ENCODE measurements at places on chromosomes 3 and 15.

DNA sequence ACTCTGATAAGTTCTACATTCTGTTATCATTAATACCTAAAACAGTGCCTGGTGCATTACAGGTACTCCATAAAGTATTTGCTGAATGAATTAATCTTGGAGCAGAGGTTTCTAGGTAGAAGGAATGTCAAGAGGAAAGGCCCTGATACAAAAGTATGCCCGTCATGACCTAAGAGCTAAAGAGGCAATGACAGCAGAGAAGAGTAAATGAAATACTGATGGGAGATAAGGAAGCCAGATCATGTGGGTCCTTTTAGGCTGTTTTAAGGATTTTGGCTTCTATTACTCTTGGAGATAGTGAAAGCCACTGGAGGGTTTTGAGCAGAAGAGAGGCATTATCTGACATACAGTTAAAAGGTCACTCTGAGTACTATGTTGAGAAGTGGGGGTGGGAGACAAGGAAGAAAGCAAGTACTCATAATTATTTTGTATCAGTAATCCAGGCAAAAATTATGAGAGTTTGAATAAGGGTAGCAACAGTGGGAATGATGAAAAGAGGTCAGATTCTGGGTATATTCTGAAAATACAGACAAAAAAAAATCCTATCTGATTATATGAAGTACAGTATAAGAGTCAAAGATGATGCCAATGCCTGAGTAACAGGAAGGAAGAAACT is 48.3 kb downstream of the DENND4A start:
- no peak for DNase-seq

GRCh38 chr3:184002469-184002868 is 15.2 kb downstream of the ABCC5 start:
- DNase-seq, result no peak

DNA sequence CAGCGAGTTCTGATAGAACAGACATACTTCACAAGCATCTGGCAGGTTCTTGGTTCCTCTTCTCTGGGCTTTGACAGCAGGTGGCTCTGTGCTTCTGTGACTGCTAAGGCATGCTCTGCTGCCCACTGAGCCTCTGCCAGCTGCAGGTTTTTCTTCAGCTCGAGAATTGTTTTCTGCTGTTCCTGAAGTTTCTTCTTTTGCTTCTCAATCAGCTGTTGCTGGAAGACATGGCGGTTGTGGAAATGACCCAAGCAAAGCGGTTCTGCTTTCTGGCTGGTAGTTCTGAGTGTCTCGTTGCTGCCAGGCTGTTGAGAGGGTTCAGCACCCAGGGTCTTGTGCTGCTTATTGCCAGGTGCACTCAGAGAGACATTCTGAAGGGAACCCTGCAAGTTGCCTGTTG is 50.8 kb downstream of the CCDC191 start:
- no peak for DNase-seq

DNA sequence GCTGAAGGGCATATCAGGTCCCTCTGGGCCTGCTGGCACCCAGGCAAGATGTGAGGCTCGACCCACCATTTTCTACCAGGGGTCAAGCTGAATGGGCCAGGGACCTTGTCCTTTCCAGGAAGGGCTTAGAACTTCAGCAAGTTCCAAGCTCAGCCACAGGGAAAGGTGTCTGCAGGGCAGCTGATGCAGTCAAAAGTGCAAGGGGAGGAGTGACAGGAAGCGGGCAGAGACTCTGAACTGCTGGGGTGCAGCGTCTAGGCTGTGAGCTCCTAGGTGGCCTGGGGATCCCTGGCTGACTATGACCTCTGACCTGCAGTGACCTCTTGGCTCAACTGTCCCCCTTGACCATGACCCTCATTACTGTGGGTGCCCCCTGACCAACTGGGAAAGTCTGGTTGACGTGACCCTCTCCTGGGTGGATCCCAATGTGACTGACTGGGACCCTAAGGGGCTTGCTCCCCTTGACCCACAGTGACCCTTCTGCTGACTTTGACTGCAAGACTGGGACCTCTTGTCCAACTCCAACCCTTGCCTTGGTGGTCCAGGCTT is 14.4 kb upstream of the SEC13 start:
- no peak for DNase-seq

DNA sequence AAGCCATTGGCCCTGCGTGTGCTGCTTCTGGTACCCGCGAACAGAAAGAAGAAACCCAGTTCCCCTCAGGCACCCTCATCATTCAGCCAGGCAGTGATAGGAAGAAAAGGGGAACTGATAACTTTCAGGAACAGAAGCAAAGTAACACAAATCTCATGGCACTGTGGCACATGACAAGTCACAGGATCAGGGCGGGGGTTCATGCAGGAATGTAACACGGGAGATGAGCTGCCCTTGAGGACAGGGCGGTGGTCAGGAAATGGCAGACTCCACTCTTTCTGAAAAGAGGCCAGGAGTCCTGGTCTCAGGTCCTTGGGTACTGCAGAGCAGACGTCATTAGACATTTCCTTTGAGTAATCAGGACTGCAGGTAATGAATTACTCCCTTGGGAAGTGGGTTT is 95.5 kb downstream of the CCNL1 start:
- DNase-seq, result no peak

- peak; percentile 10 for DNase-seq
Observed at GRCh38 chr3:182795389-182795782, 2.1 kb downstream of the ATP11B start.

DNA sequence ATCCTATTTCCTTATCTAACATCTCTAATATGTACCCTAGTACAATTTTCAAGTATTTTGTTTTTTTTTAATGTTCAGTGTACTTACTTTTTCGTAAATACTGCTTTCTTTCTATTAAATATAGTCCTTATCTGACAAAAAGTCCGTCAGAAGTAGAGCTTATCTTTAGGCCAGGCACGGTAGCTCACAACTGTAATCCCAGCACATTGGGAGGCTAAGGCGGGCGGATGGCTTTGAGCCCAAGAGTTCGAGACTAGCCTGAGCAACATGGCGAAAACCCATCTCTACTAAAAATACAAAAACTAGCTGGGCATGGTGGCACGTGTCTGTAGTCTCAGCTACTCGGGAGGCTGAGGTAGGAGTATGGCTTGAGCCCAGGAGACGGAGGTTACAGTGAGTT is 41.1 kb downstream of the USP3 start:
- no peak for DNase-seq

DNA sequence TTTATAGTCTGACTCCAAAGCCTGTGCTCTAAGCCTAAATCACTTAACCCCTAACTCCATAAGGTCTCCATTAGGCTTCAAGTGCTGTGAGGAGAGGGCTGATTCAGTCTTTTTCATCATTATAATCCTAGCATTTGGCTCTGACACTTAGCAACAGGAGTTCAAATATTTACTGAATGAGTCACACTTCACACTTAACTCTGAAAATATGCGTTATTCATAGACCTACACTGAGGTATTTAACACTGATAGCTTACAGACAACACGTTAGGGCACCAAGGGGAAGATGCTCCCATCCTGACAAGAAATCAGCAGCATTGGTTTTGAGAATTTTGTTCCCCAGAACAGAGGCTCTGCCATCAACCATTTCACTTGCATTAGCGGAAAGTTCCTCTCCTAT is 53.5 kb downstream of the MSL2 start:
- DNase-seq, result no peak

- peak; percentile 2 for DNase-seq
Observed at GRCh38 chr3:100400419-100400779, 490 bp downstream of the TOMM70 start.

DNA sequence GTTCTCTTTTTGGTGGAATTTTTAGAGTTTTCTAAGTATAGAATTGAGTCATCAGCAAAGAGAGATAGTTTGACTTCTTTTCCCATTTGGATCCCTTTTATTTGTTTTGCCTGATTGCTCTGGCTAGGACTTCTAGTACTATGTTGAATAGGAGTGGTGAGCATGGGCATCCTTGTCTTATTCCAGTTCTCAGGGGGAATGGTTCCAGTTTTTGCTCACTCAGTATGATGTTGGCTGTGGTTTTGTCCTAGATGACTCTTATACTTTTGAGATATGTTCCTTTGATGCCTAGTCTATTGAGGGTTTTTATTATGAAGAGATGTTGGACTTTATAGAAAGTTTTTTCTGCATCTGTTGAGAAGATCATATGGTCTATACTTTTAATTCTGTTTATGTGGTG is 72.5 kb downstream of the TNFAIP8L3 start:
- DNase-seq, result no peak

DNA sequence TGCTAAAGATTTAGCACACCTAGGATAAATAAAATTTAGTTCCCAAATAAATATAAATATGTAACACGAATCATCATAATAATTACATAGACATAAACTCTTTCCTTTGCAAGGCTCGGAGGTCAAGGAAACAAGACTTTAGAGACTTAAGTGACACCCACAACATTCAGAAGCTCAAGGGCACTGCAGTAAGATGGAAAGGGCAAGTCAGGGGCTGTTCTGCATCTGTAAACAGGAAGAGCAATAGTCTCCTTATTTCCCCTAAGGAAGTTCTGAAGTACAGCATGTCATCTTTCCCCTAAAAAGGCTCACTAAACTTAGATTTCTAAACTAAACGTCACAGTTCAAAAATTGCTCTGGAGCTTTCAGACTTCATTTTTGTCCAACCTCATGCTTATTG is 26.9 kb upstream of the KBTBD8 start:
- no peak for DNase-seq

DNA sequence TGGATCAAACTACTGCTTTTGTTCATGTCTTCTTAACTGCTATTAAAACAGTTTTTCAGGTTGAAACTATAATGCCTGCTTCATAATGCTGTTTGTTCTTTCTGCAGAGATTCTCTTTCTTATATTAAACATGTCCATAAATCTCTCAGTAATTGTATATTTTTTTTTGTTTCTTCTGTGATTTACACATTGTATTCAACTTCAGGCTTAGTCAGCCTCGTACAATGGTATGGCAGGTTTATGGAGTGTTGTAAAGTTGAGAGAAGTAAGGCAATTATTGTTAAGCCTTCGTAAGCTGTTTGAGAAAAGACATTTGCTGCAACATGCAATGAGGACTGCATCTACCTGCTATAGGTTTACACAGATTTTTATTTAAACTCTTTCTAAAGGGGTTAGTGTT is 977.1 kb downstream of the DIPK2A start:
- no peak for DNase-seq

DNA sequence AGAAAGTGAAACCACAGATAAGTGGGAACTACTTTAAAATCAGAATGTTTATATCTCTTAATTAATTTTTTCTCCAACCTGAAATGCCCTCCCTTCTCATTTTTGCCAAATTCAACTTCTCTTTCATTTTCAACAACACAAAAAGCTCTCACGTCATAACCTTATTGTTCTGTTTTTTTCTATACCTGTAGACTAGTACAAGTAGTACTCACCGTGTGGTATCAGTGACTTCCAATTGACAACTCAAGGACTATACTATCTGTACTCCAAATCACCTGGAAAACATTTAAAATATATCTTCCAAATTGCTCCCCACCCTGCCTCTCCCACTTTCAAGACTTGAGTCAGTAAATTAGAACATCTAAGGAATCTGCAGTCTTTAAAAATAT is 72.8 kb upstream of the ZNF280D start:
- no peak for DNase-seq

GRCh38 chr15:39998511-39999077 is 40.4 kb downstream of the SRP14 start:
- DNase-seq, result no peak

GRCh38 chr3:114451561-114452018 is 157.8 kb downstream of the TIGIT start:
- no peak for DNase-seq

DNA sequence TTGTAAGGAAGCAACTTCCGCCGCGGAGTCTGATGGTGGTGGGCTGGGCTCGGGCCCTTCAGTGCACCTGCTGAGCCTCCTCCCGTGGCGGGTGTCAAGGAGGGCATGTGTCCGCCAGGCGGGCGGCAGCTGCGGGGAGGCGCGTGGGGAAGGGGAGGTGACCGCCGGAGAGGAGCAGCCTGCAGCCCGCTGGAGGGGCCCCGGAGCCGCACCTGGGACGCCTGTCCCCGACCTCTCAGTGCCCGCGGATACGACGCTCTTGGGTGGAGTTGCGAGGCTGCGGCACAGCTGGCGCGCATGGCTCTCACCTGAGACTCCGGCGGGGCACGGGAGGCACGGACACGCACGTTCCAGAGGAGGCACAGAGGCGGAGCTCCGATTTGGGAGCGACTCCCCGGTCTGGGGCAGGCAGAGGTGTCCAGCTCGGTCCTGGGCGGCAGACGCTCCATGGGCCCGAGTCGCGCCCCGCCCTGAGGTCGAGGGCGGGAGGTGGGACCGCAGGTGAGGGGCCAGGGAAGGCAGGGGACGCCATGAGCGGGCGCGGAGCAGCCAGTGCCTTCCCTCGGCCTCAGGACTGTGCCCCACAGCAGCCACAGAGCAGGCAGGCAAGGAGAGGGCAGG is 50.2 kb upstream of the PRR20G start:
- DNase-seq, result no peak

DNA sequence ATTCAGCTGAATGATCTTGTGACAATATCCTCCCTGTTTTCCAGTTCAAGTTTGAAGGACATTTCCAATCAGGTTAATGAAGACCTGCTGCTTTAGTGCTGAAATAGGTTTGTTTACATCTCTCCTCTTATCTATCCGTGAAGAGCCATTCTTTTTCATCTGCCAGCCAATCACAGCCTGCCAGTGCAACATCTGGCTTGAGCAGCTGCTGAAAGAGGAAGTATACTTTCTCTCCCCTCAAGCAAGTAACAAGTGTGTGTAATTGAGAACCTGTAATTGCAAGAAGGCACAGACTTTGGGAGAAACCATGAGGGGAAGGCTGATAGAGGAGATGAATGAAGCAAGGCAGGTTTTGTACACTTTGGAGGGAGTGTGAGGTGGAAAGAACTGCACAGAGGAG is 404.3 kb downstream of the AGBL1 start:
- no peak for DNase-seq

- no peak for DNase-seq
Observed at GRCh38 chr3:66353039-66353438, 132.2 kb downstream of the SLC25A26 start.

- DNase-seq, result no peak
Observed at GRCh38 chr3:17336291-17336690, 406.1 kb downstream of the TBC1D5 start.

DNA sequence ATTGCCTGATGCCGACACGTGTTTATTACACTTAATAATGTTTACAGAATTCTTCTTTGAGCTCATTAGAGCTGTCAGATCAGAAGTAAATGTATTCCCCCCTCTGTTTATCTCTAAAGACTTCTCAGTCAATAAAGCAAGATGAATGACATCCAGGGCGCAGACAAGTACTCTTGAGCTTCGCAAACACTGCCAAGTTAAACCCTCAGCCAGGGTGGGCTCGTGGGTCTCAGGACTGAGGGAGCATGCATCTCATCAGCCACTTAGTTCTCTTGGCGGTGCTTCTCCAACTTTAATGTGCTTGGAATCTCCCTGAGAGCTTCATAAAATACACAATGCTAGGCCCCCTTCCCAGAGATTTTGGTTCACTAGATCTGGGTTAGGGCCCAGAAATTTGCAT is 333.9 kb upstream of the THRB start:
- no peak for DNase-seq

Measured in stimulated activated CD8-positive, alpha-beta memory T cell treated with anti-CD3 and anti-CD28 coated beads, Interleukin-4, amount 100 ng/mL, for 4 hours (primary cell).